ENCODE measurements at places on chromosomes 6 and 20.

- H3K27ac ChIP-seq = no peak overlapping the region
- no peaks in the 10 kb centered on the region for H3K27me3 ChIP-seq
- H3K4me3 ChIP-seq = no peak overlapping the region
- no peak for DNase-seq
- H3K36me3 ChIP-seq = no peaks in the 10 kb centered on the region
Observed at GRCh38 chr20:47379433-47380150, 23.1 kb upstream of the ZMYND8 start.

DNA sequence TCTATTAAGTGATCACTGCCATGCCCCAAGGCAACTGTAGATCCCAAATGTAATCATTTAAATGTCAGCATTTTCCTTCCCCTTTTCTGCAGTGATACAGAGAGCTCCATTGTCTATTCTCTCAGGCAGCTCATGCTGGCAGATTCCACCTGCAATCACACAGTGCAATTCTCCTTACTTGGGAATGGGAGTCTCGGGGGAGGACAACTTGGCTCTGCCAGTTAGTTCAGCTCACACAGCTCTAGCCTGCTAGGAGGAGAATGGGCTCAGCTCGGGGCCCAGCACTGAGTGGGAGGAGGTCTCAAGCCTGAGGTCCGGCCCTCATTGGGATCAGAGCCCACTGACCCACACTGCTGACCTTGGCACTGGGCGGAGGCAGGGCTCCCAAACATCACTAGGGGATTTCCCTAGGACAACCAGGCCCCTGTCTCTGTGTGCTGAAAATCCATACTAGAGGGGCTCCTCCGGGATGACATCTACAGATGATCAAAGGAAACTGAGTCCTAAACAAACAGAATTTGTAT, 109.2 kb upstream of the ASF1A start:
- DNase-seq = peak; percentile 30
- H3K27me3 ChIP-seq = no peaks in the 10 kb centered on the region
- peaks cover 20% of the 10 kb centered on the region for H3K4me1 ChIP-seq
- no peaks in the 10 kb centered on the region for H3K36me3 ChIP-seq
- H3K4me3 ChIP-seq = no peak overlapping the region
- no peak overlapping the region for H3K27ac ChIP-seq

DNA sequence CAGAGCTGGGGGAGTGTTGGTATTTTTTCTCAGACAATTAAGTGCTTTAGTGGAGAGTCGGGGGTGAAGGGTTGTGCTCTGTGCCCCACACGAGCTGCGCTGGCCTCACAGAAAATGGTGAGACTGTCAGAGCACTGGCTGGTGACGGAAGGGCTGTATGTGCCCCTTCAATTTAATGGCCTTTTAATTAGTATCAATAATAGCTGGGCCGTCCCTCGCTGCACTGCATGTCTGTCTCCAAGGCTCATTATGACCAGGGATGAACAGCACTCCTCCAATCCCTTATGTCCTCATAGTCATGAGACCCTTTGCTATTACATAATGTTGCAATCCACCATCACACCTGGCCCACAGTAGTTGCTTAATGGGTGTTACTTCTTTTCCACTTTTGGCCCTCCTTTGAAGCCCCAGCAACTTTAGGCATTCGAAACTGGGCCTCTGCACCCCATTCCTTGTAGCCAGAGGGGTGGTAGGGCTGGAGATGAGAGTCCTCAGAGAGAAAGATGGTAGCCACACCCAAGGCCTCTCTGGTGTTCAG, 9.5 kb upstream of the RALY start:
- H3K27ac ChIP-seq = no peak overlapping the region
- no peaks in the 10 kb centered on the region for H3K4me1 ChIP-seq
- no peaks in the 10 kb centered on the region for H3K27me3 ChIP-seq
- H3K4me3 ChIP-seq = no peak overlapping the region
- H3K36me3 ChIP-seq = no peaks in the 10 kb centered on the region

DNA sequence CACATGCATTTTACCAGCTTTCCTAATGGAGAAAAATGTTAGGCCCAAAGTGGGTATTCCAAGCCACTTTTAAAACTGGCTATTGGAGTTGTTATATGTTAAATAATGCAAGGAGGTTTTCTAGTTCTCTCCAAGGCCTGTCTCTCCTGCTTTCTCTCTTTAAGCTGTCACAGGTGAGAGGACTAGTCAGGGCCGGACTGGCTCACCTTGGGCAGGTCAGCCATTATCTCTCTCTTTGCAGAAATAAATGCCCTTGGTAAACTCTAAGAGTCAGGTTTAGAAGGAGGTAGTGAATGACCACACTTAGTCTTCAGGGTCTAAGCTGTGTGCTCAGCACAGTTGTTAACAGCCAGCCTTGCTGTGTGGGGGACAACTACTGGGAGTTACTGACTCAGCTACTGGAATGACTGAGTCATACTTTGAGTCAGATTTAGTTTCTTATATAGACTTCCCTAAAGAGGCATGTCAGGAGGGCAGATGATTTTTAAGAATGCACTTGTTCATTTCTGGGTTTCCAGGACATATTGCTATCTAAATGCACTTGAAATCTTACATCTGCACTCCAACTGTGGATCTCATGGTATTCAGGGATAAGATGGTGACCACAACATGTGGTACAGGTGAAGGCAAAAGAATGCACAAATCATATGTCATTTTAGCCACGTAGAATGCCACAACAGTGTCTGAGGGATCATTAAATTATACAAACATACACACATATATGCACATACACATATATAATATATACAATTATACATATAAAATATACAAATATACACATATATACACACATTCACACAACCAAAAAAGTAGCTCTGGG, 719.4 kb downstream of the EPM2A start:
- no peak for DNase-seq
- no peak overlapping the region for H3K27ac ChIP-seq
- H3K4me3 ChIP-seq = no peak overlapping the region

GRCh38 chr20:35523298-35523888, 6.1 kb downstream of the C20orf173 start:
- no peak overlapping the region for H3K27ac ChIP-seq
- H3K36me3 ChIP-seq = no peaks in the 10 kb centered on the region
- H3K27me3 ChIP-seq = no peaks in the 10 kb centered on the region
- no peaks in the 10 kb centered on the region for H3K4me1 ChIP-seq
- H3K4me3 ChIP-seq = no peak overlapping the region

GRCh38 chr6:21663966-21664313, 70.4 kb downstream of the SOX4 start:
- peaks cover 18% of the 10 kb centered on the region for H3K4me1 ChIP-seq
- no peak for DNase-seq
- peak overlapping the region; percentile 46 for H3K27ac ChIP-seq
- H3K4me3 ChIP-seq = peak overlapping the region; percentile 56

DNA sequence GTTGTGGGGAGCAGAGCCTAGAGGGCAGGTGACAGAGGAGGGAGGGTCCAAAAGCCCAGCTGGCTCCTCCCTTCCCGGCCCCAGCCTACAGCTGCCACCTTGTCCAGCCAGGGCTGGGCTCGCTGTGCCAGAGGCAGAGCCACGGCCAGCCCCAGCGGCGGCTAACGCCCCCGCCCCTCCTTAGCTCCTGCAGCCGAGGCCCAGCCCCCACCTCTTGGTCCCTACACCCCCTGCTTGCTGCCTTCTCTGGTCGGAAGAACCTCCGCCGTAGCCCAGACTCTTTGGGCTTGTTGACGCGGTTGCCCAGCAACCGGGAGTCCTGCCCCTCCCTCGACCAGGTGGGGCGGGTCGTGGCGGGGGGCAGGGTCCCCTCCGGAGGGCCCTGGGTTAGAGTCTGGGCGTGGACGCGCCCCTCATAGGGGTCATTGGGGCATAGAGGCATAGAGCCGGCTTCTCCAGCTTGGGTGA, 521 bp upstream of the LKAAEAR1 start:
- no peak overlapping the region for H3K27ac ChIP-seq
- no peak overlapping the region for H3K4me3 ChIP-seq
- H3K36me3 ChIP-seq = no peaks in the 10 kb centered on the region
- DNase-seq = no peak
- H3K4me1 ChIP-seq = peaks cover 22% of the 10 kb centered on the region

GRCh38 chr6:3088446-3088845, 20.2 kb downstream of the RIPK1 start:
- no peak for DNase-seq
- no peaks in the 10 kb centered on the region for H3K27me3 ChIP-seq
- H3K4me3 ChIP-seq = no peak overlapping the region
- H3K27ac ChIP-seq = peak overlapping the region; percentile 34
- H3K36me3 ChIP-seq = peaks cover 38% of the 10 kb centered on the region

- no peak for DNase-seq
- no peaks in the 10 kb centered on the region for H3K27me3 ChIP-seq
- no peak overlapping the region for H3K27ac ChIP-seq
- no peaks in the 10 kb centered on the region for H3K4me1 ChIP-seq
- no peaks in the 10 kb centered on the region for H3K36me3 ChIP-seq
Observed at GRCh38 chr20:50838707-50839385, 44.0 kb downstream of the BCAS4 start.

DNA sequence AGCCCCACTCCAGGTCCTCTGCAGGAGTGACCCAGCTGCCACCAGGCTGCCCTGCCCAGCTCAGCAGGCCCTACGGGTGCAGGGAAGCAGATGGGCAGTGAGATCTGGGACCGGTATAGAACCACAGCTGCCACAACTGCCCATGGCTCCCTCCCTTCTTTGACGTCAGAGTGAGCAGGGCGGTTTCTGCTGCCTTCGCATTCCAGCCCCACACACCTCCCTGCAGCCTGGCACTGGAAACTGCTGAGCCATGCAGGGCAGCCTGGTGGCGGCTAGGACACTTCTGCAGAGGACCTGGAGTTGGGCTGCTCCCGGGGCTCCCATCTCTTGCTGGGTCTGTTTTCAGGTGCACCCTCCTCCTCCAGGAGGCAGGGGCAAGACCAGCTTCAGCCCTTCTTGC, 101.6 kb upstream of the CD93 start:
- H3K27me3 ChIP-seq = no peaks in the 10 kb centered on the region
- no peaks in the 10 kb centered on the region for H3K36me3 ChIP-seq
- H3K4me3 ChIP-seq = no peak overlapping the region
- no peak overlapping the region for H3K27ac ChIP-seq
- H3K4me1 ChIP-seq = peaks cover 4% of the 10 kb centered on the region

- peaks cover 61% of the 10 kb centered on the region for H3K27me3 ChIP-seq
- H3K4me1 ChIP-seq = no peaks in the 10 kb centered on the region
- DNase-seq = no peak
- H3K36me3 ChIP-seq = no peaks in the 10 kb centered on the region
Observed at GRCh38 chr6:149445095-149445466, 39.7 kb downstream of the ZC3H12D start.

GRCh38 chr20:37435607-37436006, 85.4 kb upstream of the NNAT start:
- H3K27ac ChIP-seq = no peak overlapping the region
- no peaks in the 10 kb centered on the region for H3K4me1 ChIP-seq
- H3K36me3 ChIP-seq = no peaks in the 10 kb centered on the region
- H3K4me3 ChIP-seq = no peak overlapping the region

GRCh38 chr6:134451529-134451928, 133.6 kb upstream of the SGK1 start:
- no peaks in the 10 kb centered on the region for H3K4me1 ChIP-seq

DNA sequence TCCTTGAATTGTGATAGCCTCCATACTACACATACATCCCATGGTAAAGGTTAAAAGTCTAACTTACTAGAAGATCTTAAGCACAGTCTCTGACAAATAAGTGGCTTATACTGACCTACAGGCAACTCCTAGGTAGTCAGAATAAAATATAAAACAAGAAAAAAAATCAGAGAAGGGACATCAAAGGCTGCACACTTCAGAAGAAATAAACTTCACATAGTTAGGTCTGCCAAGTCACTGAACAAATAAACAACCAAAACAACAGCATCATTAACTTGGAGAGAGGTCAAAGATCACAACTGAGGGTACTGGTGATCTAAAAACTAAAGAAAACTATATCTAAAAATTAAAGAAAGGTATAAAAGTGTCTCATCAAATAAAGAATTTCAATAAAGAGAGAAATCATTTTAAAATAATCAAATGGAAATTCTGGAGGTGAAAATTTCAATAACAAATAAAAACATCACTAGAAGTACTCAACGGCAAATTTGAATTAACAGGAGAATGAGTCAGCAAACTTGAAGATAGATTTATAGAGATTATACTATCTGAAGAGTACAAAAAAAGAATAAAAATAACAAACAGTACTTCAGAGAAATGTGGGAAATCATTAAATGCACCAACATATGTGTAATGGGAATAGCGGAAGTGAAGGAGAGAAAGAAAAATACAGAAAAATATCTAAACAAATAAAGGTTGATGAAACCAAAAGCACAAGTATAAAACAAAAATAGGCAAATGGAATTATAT, 88.0 kb upstream of the UST start:
- no peak overlapping the region for H3K27ac ChIP-seq
- no peak for DNase-seq
- H3K36me3 ChIP-seq = no peaks in the 10 kb centered on the region
- no peak overlapping the region for H3K4me3 ChIP-seq
- no peaks in the 10 kb centered on the region for H3K27me3 ChIP-seq
- no peaks in the 10 kb centered on the region for H3K4me1 ChIP-seq

DNA sequence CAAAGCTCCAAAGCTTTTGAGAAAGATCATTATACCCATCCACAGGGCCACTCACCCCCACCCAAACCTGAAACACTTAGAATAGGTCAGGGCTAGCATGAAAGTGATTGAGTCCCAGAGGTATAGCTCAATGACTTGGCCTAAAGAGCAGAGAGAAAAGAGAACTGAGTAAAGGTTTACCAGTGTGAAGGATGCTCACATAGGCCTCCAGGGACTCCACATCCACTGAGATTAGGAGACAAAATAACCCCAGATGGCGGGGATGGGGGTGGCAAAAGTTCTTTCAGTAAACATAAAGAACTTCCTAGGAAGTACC, 12.2 kb downstream of the SAYSD1 start:
- no peak overlapping the region for H3K4me3 ChIP-seq

DNA sequence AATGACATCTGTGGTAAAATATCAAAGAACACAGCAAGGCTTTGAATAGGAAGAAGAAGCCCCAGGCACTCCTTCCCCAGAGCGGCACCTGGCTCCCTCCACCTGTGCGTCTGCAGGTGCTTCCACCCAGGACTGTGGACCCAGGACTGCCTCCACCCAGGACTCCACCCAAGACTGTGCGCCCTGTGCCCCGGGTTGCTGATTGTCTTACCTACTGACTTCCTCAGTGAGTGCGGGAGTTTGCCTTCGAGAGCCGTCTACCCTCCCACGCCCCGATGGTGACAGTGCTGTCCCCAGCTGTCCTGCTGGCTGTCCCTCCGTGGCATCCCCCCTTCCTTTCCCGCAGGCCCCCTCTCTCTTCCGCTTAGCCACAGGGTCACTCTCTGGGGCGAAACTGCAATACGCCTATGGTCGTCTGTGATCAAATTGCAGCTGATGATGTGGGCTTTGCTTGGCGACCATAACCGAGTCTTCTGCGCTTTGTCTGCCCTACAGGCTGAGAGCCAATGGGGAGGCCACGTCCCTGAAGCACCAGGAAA, 52.1 kb downstream of the IRF4 start:
- peaks cover 4% of the 10 kb centered on the region for H3K27me3 ChIP-seq
- no peaks in the 10 kb centered on the region for H3K4me1 ChIP-seq
- DNase-seq = no peak
- H3K27ac ChIP-seq = no peak overlapping the region
- no peaks in the 10 kb centered on the region for H3K36me3 ChIP-seq
- H3K4me3 ChIP-seq = no peak overlapping the region
